ENCODE measurements at places on chromosomes 4 and X. TPM values are rescaled to one million over a fixed set of nuclear protein-coding genes. Genes with fewer than 3 reads are reported as not detected.

Gene SRPX2
- total RNA-seq, result not detected

Gene GYPE
- total RNA-seq, result not detected

- DNase-seq, result no peak
Measured at GRCh38 chr4:31192341-31192740, 472.2 kb downstream of the PCDH7 start.

DNA sequence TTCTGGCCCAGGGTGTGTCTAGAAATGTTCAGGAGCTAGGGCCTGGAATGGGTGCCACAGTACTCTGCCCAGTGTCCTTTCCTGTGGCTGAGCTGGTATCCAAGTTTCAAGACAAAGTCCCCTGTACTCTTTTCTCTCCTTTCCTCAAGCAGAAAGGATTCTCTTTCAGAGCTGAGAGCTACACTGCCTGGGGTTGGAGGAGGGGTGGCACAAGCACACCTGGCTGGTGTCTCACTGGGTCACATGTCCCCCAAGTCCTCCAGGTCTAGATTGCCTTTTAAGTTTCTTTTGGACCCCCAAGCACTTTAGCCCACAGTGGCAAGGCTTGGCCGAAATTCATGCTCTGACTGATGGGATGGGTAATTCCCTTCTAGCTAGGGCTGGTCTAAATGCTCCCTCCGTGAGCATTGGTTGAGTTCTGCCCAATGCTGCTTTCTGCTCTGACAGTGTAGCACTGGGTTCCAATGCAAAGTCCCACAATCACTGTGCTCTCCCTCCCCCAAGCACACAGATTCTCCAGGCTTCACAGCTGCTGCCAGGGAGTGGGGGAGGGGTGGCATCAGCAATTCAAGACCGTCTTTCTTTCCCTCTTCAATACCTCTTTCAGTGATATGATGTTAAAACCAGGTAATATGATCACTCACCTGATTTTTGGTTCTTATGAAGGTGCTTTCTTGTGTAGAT, 47.8 kb downstream of the BEX3 start:
- DNase-seq, result no peak

DNA sequence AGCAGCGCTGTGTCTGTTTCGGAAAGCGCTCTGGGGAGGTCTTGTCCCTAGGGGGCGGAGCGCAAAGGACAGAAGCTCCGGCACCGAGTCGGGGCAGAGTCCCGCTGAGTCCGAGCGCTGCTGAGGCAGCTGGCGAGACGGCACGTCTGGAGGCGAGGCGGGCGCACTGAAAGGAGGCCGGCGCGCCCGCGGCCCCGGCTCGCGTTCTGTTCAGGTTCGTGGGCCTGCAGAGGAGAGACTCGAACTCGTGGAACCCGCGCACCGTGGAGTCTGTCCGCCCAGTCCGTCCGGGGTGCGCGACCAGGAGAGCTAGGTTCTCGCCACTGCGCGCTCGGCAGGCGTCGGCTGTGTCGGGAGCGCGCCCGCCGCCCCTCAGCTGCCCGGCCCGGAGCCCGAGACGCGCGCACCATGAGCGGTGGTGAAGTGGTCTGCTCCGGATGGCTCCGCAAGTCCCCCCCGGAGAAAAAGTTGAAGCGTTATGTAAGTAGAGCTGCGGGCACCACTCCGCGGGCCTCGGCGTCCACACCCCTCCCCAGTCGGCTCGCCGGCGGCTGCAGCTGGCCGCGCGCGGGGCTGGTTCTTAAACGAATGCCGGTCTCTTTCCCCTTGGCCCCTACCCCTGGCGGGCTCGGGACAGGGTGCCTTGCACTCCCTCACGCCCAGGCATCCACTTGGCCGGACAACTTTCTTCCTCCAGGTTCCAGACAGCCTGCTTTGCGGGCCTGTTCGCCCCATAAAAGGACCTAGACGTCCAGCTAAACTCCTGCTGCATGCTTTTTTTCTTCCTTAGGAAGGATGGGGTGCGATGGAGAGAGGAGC, at the start of gene GAB1:
TSS of gene GAB1 (plus strand) at position 96 of the 819 bp plus-strand sequence. CDS start at position 409, 313 bp downstream.
- DNase-seq, result peak; percentile 76

DNA sequence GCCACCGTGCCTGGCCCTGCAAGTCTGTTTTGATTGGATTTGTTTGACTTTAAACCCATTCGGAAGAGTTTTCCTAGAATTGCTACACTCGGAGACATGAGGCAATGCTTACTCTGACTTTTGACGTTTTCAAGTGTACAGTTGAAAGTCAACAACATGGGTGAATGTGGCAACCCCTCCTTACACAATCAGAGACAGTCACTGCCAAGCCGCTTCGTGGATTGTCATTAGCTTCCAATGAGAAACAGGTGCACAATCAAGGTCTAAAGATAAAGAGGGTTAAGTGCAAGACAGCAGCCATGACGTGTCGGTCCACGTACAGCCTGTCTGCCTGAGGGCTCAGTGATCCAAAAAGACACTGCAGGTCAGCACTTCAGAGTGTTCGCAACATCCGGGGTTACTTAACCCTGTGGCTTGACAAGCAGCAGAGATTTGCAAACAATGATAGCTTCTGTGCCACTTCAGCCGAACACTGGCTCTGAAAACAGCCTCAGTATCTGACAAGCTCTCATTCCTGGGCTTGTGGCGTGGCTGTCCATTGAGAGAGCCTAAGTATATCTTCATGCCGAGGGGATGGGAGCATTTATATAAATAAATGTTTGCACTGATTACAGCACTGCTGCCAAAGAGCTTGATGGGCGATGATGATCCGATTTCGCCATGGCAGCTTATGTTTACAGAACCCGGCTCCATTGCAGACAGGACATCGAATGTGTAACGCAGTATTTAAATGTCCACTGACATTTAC, 180.0 kb downstream of the DHRSX start:
- no peak for DNase-seq
